ENCODE measurements at places on chromosomes 2 and 18.

DNA sequence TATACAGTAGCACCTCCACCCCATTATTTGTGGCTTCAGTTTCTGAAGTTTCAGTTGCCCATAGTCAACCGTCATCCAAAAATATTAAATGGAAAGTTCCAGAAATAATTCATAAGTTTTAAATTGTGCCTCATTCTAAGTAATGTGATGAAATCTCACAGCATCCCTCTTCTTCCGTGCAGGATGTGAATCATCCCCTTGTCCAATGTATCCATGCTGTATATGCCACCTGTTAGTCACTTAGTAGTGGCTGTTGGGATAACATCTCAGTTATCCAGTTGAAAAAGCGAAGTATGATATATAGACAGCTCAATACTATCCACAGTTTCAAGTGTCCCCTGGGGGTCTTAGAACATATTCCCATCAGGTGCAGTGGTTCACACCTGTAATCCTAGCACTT, 119.1 kb upstream of the OTX1 start:
- DNase-seq: no peak

- peak; percentile 33 for DNase-seq
These were observed 88.5 kb downstream of the DYNAP start for GRCh38 chr18:54679318-54680149.

DNA sequence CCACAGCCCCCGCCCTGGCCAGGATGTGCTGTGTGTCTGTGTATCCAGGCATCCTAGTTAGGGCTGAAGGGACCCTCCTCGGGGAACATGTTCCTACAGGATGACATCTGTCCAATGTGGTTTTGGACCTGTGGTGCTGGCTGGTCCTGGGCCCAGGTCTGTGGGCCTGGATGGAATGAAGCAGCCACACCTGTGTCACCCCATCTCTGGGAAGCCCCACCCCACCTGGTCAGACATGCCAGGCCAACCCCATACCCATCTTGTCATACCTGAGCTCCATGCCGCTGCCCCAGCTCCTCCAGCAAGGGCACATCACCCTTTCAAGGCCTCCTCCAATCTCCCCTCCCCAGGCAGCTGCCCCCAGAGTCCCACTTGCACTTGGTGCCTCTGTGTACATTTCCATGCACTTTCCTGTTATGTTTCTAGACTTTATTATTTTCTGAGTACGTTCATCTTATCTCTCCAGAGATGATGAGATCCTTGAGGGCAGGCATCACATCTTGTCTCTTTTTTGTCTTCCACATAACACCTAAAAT, 24.1 kb upstream of the PLB1 start:
- DNase-seq: no peak

DNA sequence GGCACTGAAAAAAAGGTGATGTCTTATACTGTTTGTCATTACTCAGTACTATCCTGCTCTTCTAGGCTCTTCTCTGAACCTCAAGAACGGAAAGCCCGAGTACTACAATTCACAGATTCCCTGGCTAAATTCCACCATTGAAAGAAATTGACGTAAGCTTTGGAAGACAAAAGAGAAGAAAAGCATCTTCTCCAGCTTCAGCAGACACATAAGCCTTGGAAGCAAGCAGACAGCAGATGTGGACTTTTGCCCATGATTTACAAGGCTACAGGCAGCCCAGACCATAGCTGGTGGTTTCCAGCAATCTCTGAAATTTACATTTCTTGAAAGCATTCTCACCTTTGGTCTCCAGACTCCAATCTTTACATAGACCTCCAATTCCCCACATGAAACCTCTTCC, 289.0 kb downstream of the C1D start:
- DNase-seq: no peak

DNA sequence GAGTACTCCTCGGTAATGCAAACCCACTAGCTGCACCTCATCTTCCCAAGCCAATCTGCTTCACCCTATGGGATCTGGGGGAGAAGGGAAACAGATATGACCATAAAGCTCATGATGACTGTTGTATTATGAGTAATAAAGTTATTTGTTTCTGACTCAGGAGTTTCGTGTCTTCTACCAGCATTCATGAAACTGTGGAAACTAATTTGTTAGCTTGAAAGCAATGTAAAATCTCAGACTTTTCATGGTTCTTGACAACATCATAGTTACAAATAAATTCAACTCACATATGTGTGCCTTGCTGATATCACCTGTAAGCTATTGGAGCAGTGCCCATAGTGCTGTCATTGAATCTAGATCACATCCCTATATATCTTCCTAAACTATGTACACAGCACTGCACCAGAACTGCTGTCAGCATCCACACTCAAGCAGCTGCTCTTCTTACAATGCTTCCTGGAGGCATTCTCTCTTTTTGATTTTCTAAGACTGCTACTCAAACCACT, 135.6 kb upstream of the KYNU start:
- DNase-seq: no peak
